Stimulated activated CD8-positive, alpha-beta memory T cell treated with anti-CD3 and anti-CD28 coated beads, Interleukin-12 subunit alpha, Interleukin-12 subunit beta, amount 100 ng/mL, for 4 hours (primary cell): ENCODE measurements at places on chromosomes 1 and 21.

GRCh38 chr1:28756846-28757245 is 20.1 kb downstream of the YTHDF2 start:
- no peak for DNase-seq

DNA sequence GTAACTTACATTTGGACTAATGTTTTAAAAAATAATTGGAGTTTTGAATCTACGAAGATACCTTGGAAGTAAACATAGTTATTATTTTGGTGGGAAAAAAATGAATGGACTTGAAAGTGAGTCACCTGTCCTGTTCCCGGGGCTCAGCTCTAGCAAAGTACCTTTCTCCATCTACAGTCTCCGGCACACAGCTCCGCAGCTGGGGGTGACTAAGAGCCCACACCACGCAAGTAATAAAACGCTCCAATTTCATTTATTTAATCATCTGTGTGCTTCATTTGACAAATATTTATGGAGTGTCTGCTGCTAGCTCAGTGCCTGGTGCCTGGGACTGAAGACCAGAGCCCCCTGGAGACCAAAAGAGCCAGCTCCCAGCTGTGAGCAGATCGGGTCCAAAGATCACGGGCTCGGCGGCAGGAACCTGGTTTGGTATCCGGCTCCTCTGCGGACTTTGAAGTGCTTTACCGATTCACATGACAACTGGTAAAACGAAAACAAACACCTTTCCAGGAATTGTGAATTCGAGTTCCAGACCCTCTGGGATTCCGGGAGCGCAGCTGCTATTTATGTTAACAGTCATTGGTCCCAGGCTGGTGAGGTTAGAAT is 1.7 kb upstream of the RIPK4 start:
- no peak for DNase-seq

DNA sequence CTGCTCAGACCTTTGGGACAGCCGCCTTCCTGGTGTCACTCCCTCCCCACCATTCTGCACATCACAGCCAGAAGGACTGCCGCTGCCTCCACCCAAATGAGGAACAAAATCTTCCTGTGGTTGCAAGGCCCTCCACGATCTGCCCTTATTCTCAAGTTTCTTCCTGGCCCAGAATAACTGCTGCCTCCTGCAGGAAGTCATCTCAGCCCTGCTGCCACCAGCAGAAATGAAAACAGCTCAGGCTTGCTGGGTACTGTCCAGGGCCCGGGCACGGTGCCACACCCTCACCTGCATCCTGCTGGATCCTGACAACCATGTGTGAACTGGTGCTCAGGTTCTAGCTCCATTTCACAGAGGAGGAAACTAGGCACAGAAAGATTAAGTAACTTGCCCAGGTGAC is 2.8 kb downstream of the CLDN19 start:
- DNase-seq, result no peak

DNA sequence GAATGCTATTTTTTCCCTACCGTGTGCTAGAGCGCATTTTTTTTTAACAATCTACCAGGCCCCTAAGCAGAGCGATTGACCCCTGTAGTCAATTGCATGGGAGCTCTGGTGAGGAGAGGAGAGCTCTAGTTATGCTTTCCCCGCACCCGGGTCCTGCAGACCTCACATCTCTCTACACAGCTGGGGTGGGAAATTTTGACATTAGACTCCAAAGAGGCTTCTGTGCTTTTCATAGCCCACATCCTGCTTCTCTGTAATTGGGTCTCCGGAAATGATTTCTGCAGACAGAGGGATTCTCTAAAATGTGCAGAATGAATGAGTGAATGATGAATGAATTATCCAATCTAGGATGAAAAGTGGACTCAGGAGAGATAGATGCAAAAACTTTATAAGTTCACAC is 41.5 kb upstream of the DUSP10 start:
- DNase-seq, result no peak

DNA sequence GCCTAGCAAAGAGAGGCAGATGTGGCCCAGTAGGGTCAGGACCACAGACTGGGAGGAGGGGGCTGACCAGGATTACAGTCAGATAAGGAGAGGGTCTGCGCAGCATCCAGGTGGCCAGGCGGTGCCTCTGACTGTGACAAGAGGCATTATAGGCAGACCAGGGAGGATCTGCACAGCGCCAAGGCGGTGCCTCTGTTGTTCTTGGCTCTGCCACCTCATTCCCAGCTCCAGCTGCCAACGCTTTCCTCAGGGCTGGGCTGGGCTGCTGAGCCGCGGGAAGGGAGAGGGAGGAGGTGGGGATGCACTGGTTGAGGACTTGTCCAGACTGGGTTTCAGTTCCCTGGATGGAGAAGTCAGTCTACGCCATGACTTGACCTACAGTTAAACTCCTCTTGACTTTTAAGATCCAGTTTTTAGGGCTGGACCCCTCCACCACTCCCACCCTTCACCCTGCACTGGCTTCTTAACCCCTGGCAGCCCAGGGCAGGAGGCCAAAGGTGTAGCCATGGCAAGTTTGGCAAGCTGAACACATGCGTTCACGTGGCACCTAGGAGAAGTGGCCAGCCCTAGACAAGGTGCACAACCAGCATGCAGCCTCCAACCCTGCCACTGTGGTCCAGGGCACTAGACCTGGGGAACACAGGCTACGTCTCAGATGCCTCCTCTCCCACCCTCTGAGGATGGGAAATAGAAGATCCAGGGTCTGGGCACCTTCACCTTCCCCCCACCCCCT is 4.5 kb upstream of the CRABP2 start:
- DNase-seq, result no peak

DNA sequence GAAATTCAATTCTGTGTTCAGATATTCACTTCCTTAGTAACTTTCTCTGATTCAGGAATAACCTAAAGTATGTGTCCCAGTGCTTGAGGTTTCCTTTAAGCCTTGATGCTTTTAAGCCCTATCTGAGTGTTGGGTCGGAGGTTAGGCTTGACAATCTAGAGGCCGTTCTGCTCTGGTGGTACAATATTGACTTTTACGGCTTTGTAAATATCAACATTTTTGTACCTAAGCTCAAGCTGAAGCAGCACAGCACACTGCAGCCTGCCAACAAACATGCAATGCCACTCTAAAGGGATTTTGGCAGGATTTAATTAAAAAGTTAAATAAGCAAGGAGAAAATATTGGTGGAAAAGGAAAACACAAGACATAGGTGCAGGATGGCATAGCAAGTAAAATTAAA is 279.2 kb downstream of the NEGR1 start:
- DNase-seq, result no peak

- DNase-seq, result peak; percentile 11
Measured at GRCh38 chr1:234724516-234725176, 114.7 kb upstream of the IRF2BP2 start.
